ENCODE measurements at places on chromosomes 7 and 10.

DNA sequence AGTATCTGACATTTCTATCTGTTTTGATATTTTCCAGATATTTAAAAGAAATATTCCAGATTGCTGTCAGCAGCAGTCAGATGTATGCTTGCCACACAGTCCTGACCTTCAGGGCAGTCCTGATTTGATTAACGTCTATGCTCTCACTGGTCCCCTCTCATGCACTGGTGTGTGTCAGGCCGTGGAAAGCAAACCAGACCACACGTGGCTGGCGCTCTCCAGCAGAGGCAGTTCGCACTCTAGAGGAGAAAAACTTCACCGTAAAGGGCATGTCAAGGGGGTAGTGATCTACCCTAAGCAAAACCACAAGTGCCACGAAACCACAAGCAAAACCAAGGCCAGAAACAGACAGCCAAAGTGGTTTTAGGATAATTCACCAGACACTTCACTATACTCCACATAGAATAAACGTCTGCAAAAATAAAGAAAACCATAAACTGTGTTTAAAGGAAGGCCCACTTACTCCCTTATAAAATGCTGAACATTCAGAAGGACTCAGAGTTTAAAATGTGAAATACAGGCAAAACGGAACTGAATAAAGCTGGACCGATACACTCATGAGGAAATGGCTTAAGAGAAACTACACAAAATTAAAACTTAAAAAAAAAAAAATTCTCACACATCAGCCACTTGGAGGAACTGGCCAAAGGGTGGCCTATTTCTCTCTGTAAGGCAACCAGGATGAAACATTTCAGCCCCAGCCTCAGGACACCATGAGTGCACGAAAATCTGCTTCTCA, 26.4 kb downstream of the PARP12 start:
- peak; percentile 27 for DNase-seq

DNA sequence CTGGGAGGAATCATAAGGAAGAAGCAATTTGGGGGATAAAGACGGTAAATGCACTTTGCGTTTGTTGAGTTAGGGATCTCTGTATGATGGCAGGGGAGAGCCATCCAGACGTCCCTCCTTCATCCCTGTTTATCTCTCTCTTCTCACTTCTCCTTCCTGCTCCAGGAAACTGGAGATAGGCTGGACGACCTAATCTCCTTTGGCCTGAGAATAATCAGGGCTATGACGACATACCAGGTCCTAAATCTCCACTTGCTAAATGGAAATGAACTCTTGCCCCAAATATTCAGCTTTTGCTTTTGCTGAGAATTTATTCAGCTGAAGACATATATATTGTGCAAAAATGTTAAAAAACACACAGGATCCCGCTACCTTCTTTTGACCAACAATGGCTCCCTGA, 182.9 kb upstream of the INHBA start:
- DNase-seq, result no peak

- DNase-seq, result no peak
These were observed 128.3 kb downstream of the CUBN start for GRCh38 chr10:17001297-17001744.

DNA sequence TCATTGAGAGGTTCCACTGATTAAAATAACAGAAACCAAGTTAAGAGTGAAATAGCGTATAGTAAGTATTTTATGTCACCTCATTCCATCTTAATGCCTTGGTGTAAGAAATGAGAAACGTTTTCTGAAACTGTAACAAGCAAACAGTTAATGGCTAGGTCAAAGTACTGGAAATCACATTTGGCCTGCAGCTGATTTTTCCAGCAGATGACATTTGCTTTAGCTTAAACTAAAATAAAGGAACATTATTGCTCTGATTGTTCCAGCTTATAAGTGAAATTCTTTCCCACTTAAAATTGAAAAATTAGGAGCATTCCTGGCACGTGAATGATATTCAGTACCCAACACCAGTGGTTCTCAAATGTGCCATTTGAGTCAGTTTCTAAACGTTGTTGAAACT, 213.6 kb upstream of the DPP6 start:
- no peak for DNase-seq

- DNase-seq, result peak; percentile 36
These were observed 32.2 kb upstream of the ZFAND2A start for GRCh38 chr7:1192171-1192676.

Data from activated T-cell treated with anti-CD3 and anti-CD28 coated beads, Interleukin-2, amount 50 U/mL, for 48 hours (primary cell).